ENCODE measurements at places on chromosomes 5 and 9.

- DNase-seq = no peak
Observed at GRCh38 chr5:7960142-7960541, 91.2 kb downstream of the MTRR start.

GRCh38 chr9:124334568-124335319, 77.0 kb downstream of the NEK6 start:
- no peak for DNase-seq

DNA sequence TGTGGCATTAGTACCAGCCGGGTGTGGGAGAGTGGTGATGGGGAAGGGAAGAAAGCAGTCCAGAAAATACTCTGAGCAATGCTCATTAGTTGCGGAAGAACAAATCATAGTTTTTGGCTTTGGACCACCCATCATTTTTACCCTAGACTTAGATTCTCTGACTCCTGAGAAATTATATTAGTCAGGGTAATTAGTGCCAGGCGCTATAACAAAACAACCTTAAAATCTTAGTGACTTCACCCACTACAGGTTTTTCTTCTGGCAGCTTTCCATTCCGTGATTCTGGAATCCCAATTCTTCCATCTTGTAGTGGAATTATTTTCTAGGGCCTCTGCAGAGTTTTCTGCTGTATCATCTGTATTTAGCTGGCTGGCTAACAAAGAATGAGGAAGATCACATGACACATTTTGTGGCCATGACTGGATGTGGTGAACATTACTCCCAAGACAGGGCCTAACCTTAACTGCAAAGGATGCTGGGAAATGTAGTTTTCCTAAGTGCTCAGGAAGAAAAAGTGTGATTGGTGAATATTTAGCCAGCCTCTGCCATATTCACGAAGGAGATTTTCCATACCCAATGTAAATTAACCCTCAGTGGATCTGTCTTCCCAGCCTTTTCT, 373.0 kb upstream of the MEF2C start:
- DNase-seq = no peak

- DNase-seq = peak; percentile 66
Observed at GRCh38 chr9:124216474-124217176, 41.1 kb upstream of the NEK6 start.

- DNase-seq = no peak
Observed at GRCh38 chr9:14722391-14723035, at the start of gene CER1. Gene CER1 (minus strand): TSS chr9:14722733. CDS start chr9:14722672, 61 bp downstream.

GRCh38 chr5:136123236-136123768, 9.3 kb upstream of the SMAD5 start:
- no peak for DNase-seq

GRCh38 chr9:87323928-87324327, 173.7 kb upstream of the DAPK1 start:
- no peak for DNase-seq

DNA sequence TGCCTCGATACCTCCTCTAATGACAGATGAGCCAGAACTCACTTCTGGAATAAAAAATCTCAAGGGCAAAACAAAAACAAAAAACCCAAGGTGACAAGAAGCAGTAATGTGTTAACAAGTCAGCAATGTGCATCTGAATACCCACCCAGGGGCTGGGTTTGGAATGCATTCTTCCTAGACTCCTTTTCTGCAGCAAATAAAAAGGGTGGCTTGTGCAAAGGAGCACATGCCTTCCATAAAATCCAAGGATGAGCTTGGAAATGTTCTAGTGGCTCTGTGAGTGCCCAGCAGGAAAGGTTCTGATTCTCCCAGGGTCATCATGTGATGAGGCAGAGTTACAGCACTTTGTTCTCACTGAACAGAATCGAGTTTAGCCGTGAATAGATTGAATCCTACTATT, 599.9 kb downstream of the RAB3C start:
- no peak for DNase-seq

- no peak for DNase-seq
Observed at GRCh38 chr5:174323878-174324281, 278.4 kb downstream of the NSG2 start.

DNA sequence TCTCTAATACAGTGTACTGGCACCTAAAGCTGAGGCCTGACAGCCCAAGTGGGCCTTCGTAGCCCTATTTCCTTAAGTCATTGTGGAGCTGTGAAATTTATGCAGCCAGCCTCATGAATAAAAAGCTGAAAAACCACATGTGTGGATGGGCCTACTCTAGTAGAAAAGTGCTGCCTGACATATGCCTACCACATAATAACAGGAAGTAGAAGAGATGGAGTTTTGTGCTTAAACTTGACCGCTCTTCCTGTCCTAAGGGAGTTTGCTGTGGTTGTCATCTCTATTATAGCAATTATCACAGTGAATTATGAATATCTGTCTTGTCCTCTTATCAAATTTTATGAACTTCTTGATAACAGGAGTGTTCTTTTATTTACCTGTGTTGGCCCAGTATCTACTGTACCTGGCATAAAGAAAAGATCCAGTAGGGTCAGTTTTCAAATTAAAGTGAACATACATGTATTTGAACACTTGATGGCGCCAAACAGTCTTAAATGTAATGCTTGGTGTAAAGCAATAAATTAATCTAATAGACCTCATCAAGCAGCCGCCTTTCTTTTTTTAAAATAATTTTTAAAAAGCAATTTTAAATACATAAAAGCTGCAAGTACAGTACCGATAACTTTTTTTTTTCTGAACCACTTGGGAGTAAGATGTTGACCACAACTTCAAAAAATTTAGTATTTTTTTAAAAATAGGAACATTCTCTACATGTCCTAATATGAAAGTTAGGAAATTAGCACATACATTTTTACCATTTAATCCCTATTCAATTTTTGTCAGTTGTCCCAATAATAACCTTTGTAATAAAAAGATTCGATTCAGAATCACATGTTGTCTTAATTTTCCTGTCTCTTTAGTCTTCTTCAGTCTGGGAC, 51.0 kb downstream of the FKTN start:
- no peak for DNase-seq

GRCh38 chr9:38008168-38009034, 60.6 kb downstream of the SHB start:
- DNase-seq = peak; percentile 53

DNA sequence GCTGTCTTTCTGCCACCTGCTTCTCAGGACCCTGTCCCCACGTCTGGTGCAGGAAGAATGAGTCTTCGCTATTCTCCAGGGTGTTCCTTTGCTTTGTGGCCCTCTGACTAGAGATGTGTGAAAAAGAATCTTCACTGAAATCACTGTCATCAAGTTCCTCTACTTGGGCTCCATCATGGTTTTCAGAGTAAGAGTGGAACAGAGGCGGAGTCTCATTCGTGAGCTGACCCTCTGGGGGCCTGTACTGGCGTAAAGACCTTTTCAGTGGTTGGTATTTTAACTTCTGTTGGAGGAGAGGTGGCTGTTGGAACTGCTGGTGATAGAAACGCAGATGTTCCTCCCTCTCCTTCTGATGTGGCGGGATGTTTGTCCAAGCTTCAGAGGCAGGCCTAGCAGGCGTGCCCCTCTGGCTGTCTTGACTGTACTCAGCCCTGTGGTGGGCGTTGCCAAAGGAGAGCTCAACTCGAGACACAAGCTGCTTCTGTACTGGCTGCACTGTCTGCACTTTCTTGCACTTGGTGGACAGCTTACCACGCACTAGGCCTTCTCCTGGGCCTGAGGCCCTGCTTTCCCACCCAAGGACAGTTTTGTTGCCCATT, 72.0 kb downstream of the KIF24 start:
- no peak for DNase-seq

- no peak for DNase-seq
Observed at GRCh38 chr5:42520957-42521356, 97.7 kb downstream of the GHR start.

GRCh38 chr9:133477992-133478850, 678 bp downstream of the SLC2A6 start:
- DNase-seq = no peak

GRCh38 chr9:111601237-111602018, 2.0 kb upstream of the PTGR1 start:
- DNase-seq = no peak

Data from activated naive CD8-positive, alpha-beta T cell treated with anti-CD3 and anti-CD28 coated beads, Interleukin-2, amount 10 ng/mL, durations not matched to agents 7 days and 5 days (primary cell).